Endodermal cell (in vitro differentiated cells): ENCODE measurements at places on chromosomes 4 and X.

DNA sequence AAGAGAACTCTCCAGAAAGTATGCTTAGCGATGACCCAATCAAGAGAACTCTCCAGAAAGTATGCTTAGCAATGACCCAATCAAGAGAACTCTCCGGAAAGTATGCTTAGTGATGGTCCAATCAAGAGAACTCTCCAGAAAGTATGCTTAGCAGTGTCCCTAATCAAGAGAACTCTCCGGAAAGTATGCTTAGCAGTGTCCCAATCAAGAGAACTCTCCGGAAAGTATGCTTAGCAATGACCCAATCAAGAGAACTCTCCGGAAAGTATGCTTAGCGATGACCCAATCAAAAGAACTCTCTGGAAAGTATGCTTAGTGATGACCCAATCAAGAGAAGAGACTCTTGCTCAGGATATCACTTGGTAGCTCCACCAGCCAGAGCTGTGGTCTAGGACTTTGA lies 92.5 kb downstream of the AFAP1 start:
- peaks cover 30% of the 10 kb centered on the region for H3K36me3 ChIP-seq
- no peak for DNase-seq
- H3K27ac ChIP-seq: no peak overlapping the region
- H3K4me3 ChIP-seq: no peak overlapping the region
- H3K4me1 ChIP-seq: no peaks in the 10 kb centered on the region

DNA sequence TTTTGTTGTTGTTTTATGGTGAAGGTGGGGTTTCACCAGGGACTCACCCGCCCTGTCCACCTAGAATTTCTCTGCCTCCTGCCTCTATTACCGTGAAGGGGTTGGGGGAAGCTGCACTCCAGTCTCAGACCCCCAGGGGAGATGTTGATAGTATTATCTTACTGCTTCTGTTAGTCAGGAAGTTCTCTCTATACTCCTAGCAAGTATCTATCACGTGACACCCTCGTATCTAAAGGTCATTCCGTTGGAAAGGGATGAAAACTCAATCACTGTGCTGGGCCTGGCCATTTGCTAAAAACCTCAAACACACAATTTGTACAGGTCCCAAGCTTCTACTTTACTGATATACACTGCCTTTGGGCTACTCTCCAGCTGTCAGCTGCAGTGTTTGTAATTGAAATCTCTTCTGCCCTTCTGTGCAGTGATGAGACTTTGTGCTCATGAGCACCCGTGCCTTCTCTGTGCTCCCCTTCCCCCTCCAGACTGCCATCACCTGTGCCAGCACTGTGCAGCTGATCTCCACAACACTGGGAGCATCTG lies 188.5 kb upstream of the ANXA3 start:
- peaks cover 31% of the 10 kb centered on the region for H3K36me3 ChIP-seq
- no peak overlapping the region for H3K4me3 ChIP-seq
- H3K27ac ChIP-seq: no peak overlapping the region
- peaks cover 8% of the 10 kb centered on the region for H3K4me1 ChIP-seq
- DNase-seq: peak; percentile 51
- no peaks in the 10 kb centered on the region for H3K27me3 ChIP-seq

- H3K27ac ChIP-seq: no peak overlapping the region
- peaks cover 6% of the 10 kb centered on the region for H3K4me1 ChIP-seq
- no peak overlapping the region for H3K4me3 ChIP-seq
- no peak for DNase-seq
Observed at GRCh38 chr4:140246216-140246615, 92.2 kb upstream of the MAML3 start.

- no peak overlapping the region for H3K4me3 ChIP-seq
- no peaks in the 10 kb centered on the region for H3K27me3 ChIP-seq
- H3K36me3 ChIP-seq: no peaks in the 10 kb centered on the region
- H3K27ac ChIP-seq: no peak overlapping the region
Observed at GRCh38 chr4:95049551-95050233, 291.9 kb downstream of the BMPR1B start.

DNA sequence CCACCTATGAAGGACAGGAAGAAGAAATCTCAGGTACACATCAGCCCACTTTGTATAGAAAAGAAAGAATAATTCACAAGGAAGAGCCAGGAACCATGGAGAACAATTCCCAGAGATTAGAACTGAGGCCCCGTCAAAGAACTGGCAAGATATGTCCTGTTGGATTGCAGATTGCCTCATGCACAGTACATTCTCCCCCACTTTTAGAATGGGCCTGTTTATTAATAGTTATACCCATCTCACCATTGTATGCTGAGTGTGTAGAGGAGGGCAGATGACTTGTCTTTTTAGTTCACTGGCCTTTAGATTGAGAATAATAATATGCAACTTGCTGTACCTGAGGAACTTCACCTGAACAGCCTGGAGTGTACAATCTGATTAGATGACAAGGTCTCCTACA lies 315.6 kb upstream of the HAND2 start:
- no peaks in the 10 kb centered on the region for H3K4me1 ChIP-seq
- no peaks in the 10 kb centered on the region for H3K36me3 ChIP-seq
- no peak for DNase-seq
- H3K27ac ChIP-seq: no peak overlapping the region
- no peak overlapping the region for H3K4me3 ChIP-seq
- no peaks in the 10 kb centered on the region for H3K27me3 ChIP-seq

- H3K4me1 ChIP-seq: no peaks in the 10 kb centered on the region
- H3K27me3 ChIP-seq: no peaks in the 10 kb centered on the region
- no peak overlapping the region for H3K27ac ChIP-seq
- H3K36me3 ChIP-seq: no peaks in the 10 kb centered on the region
- DNase-seq: no peak
- H3K4me3 ChIP-seq: no peak overlapping the region
Observed at GRCh38 chr4:111360906-111361305, 738.0 kb upstream of the PITX2 start.

GRCh38 chr4:16772366-16772850 lies 126.0 kb downstream of the LDB2 start:
- no peaks in the 10 kb centered on the region for H3K36me3 ChIP-seq
- no peaks in the 10 kb centered on the region for H3K4me1 ChIP-seq
- DNase-seq: no peak

GRCh38 chrX:13620207-13620606 lies 32.7 kb upstream of the TCEANC start:
- H3K27ac ChIP-seq: no peak overlapping the region
- no peak for DNase-seq
- no peaks in the 10 kb centered on the region for H3K4me1 ChIP-seq
- no peak overlapping the region for H3K4me3 ChIP-seq
- H3K27me3 ChIP-seq: no peaks in the 10 kb centered on the region
- no peaks in the 10 kb centered on the region for H3K36me3 ChIP-seq

DNA sequence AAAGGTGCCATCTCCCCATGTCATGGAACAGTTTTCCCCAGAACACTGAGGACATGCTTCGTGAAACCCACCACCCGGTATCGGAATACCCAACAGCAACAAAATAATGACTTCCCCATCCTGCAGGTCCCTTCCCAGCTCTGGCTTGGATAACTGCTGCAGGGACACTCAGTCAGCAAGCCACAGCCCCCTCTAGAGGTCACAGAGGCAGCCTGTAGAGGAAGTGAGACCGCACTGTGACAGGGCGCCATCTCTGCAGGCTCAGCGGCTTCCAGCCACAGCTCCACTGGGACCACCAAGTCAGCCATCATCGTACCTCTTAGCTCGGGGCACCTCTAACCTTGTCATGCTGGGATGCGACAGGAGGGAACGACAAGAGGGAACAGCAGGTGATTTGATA lies 315.9 kb downstream of the LDB2 start:
- no peak overlapping the region for H3K27ac ChIP-seq
- no peaks in the 10 kb centered on the region for H3K36me3 ChIP-seq
- no peak overlapping the region for H3K4me3 ChIP-seq
- peak; percentile 88 for DNase-seq
- no peaks in the 10 kb centered on the region for H3K4me1 ChIP-seq

GRCh38 chr4:48877827-48878535 lies 28.6 kb downstream of the OCIAD2 start:
- no peak overlapping the region for H3K27ac ChIP-seq
- DNase-seq: no peak
- no peaks in the 10 kb centered on the region for H3K27me3 ChIP-seq
- no peak overlapping the region for H3K4me3 ChIP-seq
- H3K36me3 ChIP-seq: no peaks in the 10 kb centered on the region

DNA sequence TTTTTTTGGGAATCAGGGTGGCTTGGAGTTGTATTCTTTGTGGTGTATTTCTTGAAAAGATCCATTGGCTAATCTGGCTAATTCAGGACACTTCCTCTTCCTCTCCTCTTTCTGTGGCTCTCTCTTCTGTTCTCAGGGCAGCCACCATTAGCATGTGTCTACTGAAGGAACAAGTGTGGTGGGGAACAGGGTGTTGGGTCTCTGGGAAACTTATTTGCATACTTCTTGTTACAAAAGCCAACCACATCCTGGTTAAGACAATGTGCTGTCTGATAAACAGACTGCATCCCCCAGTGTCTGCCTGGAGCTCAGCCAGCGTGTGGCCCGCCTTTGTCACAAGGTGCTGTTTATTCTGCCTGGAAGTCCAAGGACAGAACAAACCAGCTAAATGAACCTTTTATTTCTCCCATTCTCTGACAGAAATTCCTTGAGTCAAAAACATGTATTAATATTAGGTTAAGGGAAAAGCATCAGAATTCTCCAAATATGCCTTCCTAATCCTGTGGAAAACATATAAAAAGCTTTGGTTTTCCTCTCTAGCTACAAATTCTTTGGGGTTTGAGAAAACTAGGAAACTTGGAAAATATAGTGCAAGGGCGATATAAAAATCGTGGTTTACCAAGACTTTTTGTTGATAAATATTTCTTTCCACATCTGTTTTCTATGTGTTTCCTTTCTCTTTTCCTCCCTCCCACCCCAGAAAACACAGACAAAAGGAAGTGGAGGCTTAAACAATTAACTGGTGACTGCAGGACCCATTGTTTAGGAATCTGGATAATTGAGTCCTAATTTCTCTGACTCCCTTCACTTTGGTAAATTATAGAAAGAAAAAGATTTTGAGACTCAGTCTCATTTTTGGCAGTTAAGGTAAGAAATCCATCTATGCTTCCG lies 203.6 kb downstream of the SPRY1 start:
- no peaks in the 10 kb centered on the region for H3K27me3 ChIP-seq
- H3K27ac ChIP-seq: peak overlapping the region; percentile 52
- H3K36me3 ChIP-seq: no peaks in the 10 kb centered on the region
- peaks cover 13% of the 10 kb centered on the region for H3K4me1 ChIP-seq
- DNase-seq: peak; percentile 82

DNA sequence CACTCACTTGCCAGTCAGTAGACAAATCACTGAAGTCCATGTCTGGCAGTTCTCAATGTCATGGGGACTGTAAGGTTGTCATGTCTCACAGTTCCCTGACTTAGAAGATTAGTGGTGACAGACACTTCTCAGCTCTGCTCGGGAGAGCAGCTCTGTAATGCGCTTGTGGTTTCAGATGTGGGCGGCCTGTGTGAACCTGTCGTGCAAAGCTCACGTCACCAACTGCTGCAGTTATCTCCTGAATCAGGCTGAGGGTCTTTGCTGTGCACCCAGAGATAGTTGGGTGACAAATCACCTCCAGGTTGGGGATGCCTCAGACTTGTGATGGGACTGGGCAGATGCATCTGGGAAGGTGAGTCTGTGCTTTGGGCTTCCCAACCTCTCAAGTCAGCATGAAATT lies at the start of gene IL9R:
Gene IL9R (plus strand): TSS at position 261 of the 400 bp plus-strand sequence. CDS start 64 bp downstream, at position 325.
- DNase-seq: no peak
- no peaks in the 10 kb centered on the region for H3K27me3 ChIP-seq
- H3K36me3 ChIP-seq: no peaks in the 10 kb centered on the region
- H3K4me3 ChIP-seq: no peak within 1 kb of the TSS
- H3K27ac ChIP-seq: no peak within 1 kb of the TSS

- peaks cover 5% of the 10 kb centered on the region for H3K4me1 ChIP-seq
- peaks cover 23% of the 10 kb centered on the region for H3K36me3 ChIP-seq
- DNase-seq: no peak
- peak overlapping the region; percentile 77 for H3K27ac ChIP-seq
Observed at GRCh38 chr4:77155631-77156452, 1.2 kb upstream of the CCNG2 start.

DNA sequence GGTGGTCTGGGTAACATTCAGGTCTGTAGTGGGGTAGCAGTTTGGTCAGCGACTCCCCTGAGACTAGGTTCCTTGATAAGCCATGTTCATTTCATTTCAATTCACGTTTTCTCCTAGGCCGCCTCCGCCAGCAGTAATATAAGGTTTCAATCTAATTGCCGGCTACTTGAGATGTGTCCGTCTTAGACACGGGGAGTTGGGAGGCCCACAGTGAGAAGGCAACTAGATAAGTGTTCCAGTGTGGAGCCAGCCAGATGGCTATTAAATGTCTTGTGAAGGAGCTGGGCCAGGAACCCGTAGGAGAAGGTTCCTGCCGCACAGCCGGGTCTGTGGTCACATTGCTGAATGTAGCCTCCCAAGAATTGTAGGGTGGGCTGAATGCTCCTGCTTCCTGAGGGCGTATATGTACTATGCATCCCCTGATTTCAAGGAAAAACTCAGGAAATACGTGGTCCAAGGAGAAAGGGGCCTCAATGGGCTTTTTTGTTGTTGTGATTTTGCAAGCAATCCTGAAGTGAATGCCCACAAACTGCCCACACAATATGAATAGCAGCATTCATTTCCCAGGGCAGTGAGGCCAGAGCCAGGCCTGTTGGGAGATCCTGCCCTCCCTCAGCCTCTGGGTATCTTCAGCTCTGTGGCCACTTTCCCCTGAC lies 220.6 kb upstream of the RPL34 start:
- no peak for DNase-seq
- H3K4me3 ChIP-seq: no peak overlapping the region
- H3K4me1 ChIP-seq: peaks cover 4% of the 10 kb centered on the region
- H3K36me3 ChIP-seq: no peaks in the 10 kb centered on the region

DNA sequence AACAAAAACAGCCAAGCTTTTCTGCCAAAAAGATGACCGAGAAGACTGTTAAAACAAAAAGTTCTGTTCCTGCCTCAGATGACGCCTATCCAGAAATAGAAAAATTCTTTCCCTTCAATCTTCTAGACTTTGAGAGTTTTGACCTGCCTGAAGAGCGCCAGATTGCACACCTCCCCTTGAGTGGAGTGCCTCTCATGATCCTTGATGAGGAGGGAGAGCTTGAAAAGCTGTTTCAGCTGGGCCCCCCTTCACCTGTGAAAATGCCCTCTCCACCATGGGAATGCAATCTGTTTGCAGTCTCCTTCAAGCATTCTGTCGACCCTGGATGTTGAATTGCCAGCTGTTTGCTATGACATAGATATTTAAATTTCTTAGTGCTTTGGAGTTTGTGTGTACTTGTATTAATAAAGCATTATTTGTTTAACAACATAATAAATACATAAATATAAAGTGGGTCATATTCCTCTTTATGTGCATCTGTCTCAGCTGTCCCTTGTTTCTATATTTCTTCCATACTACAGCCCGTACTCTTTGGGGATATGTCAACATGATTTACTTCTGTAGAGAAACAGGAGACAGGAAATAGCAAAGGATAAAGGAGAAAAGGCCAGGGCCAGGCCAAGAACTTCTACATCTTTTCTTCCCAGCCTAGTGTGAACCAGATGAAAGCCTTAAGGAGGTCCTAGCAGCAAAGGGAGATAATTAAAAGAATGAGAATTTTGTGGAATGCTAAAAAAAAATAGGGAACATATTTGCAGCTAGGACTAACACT lies 667 bp downstream of the PTTG2 start:
- no peaks in the 10 kb centered on the region for H3K27me3 ChIP-seq
- no peak overlapping the region for H3K27ac ChIP-seq
